Muscle of arm (tissue), 14 donors: ENCODE measurements at places on chromosomes 7 and 10. TPM values are rescaled to one million over a fixed set of nuclear protein-coding genes. Genes with fewer than 3 reads are reported as not detected.
A peak's percentile ranks its signal among the peaks of the same experiment; 100 is the strongest.

- DNase-seq: no peak
Observed at GRCh38 chr7:610141-610530, 90.5 kb upstream of the PDGFA start.

GRCh38 chr10:106705681-106706100 is 458.8 kb downstream of the SORCS1 start:
- peak; percentile 84 for DNase-seq

DNA sequence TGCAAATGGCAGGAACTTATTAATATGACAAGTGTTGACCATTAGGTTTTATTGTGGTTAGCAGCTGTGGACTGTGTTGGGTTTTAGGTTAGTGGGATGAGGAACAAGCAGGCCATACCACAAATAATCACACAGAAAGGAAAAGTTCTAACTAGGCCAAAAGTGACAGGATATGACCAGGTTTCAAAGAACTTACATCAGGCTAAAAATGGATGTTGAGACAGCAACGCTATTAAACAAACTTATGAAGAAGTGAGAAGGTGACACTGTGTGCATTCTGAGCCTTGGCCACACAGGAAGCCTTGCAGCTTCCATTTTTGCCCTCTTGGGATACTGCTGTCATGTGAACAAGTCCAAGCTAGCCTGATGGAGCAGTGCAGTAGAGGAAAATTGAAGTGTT is 568.8 kb downstream of the HTR7 start:
- no peak for DNase-seq

DNA sequence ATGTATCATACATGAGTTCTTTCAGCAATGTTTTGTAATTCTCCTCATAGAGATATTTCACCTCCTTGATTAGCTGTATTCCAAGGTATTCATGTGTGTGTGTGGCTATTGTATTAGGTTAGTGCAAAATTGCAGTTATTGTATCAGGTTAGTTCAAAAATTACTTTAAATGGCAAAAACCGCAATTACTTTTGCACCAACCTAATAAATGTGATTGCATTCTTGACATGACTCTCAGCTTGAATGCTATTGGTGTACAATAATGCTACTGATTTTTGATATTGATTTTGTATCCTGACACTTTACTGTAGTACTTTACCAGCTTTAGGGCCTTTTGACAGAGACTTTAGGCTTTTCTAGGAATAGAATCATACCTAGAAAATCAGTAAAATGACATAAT is 297.4 kb downstream of the ZWINT start:
- no peak for DNase-seq

DNA sequence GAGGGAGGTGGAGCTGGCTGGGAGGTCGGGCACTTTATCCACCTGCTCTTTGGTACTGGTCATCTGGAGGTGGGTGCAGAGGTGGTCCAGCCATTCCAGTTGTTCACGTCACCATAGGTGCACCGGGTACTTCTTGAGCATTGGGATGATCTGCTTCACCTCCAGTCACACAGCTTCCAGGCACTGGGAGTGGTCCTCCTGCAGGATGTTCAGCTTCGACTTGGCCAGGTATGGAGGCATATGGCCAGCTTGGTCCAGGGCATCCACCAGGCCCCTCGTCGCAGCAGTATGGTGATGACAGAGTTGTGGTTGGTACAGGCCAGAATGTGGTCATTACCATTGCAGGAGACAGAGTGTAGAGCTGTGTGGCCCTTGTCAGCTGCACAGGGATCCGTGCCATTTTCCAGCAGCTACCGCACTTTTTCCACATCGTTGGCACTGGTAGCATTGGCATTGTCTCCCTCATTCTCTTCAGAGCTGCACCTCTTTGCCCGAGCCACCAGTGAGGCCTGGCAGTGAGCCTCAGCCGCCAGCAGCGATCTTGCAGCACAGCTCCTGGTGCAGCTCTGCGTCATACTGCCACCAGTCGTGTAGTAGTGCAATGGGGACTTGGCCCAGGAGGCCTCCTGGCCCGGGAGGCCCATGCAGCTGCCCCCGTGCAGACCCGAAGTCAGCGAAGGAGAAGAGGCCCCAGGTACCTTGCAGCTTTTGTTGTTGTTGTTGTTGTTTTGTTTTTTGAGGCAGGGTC is 150.9 kb downstream of the ZNF22 start:
- DNase-seq: no peak

DNA sequence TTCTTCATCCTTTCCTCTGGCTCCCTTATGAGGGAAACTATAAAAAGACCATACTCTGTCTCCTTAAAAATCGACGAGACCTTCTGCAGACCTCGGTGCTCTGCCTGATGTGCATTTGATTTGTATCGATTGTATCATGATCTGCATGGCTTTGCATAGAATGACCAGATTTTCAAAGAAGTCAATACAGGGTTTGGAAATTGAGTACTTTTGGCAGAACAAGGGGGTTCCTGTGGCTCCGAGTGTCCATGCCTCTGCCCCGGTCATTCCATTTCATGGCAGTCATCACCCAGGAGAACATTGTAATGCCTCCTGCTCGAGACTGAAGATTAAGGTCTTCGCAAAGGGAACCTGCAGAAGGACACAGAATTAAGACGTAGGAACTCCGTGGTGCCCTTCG is 685 bp downstream of the CASP2 start:
- no peak for DNase-seq

GRCh38 chr7:99767662-99768061 is 16.3 kb downstream of the CYP3A4 start:
- no peak for DNase-seq

DNA sequence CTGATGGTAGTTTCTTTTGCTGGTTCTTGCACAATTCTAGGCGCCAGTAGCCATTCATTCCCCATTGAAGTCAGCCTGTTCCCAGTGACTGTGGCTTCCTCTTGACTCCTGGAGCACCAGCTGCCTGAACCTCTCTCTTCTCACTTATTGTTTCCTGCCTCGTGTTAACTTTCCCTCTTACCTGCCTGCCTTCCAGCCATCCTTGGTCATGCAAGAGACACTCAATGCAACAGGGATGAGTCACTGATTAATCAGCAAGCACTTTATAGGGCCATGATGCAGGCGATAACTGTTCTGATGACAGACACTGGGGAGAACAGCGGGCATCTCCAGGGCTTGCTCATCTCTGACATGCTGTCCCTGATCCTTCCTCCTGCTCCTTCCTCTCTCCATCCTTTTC is 122.0 kb downstream of the PLCE1 start:
- DNase-seq: no peak

GRCh38 chr7:114715907-114716306 is 206.0 kb upstream of the MDFIC start:
- DNase-seq: no peak

- DNase-seq: no peak
Observed at GRCh38 chr10:124532106-124532641, 70.6 kb downstream of the LHPP start.

GRCh38 chr7:10875080-10875479 is 98.6 kb upstream of the PHF14 start:
- DNase-seq: no peak

DNA sequence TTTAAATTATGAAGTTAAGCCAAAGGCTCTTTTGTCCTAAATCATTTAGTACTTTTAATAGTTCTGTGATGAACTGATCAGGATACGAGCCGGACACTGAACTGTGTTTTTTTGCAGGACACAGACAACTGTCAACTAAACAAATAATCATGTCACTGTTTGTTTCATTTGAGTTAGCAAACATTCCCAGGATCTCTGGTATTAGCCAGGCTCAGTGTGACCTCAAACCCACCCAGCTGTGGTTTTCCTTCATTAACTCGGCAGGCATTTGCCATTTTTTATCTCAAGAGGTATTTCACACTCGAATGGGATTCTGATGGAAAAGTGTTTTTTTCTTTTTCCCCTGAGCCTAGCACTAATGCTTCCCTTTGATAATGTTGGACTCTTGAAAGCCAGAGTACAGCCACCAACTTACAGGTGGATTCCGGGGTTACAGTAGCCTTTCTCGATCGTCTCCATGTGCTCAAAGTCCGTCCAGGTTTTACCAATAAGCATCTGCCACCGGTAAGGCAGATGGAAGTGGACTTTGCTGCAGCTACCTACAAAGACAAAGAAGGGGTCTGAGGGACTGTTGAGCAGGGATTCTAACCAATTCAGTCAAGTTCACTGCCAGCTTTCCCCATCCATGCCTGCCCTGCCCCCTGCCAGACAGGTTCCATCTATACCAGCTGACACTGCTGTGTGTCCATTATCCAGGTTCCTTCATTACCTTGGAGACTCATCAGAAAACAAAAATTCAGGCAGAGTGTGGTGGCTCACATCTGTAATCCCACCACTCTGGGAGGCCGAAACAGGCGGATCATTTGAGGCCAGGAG is 33.4 kb downstream of the ZC3HAV1 start:
- no peak for DNase-seq

- DNase-seq: no peak
Observed at GRCh38 chr10:132506711-132507408, 30.7 kb upstream of the INPP5A start.

- DNase-seq: no peak
Observed at GRCh38 chr7:14380881-14381280, 391.4 kb upstream of the ETV1 start.

GRCh38 chr10:100043344-100043743 is 33.6 kb upstream of the DNMBP start:
- no peak for DNase-seq

DNA sequence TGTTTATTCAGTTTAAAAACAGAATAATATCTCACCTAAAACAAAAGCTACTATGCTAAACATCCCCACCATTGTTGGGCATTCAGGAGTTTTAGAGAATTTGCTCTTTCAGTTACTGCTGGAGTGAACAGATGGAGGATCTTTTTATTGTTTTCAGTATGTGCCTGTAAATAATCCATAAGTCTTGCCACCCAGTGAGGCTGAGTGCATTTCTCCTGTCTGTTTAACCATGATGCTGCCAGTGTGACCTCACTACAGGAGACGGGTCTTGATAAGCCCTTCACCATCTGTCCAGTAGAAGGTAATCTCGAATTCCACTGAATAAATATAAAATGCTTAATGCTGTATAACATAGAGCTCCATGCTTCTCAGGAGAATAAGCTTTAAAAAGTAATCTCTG is 430.9 kb downstream of the POM121L12 start:
- no peak for DNase-seq

DNA sequence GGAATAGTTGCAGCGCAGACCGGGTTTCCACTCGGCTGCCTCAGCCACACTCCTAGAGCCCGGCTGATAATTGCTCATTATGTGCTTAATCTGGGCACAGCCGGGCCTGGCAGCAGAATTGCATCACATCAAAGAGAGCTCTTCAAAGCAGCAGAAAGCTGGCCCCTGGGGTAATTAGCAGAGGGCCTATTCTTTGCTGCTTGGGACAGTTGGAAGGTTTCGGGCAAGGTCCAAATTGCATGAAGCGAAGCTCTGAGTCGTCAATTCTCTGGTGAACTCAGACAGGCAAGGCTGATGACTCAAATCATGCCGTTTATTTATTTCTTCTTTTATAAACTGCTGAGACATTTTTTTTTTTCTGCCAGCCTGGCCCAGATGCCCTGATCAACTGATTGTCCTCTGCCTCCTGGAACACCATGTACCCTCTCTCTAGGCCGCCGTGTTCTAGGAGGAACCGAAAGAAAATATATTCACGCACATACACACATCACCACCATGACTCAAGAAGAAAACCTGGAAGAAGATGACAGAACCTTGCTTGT is 242.2 kb downstream of the RAB11FIP2 start:
- no peak for DNase-seq

GRCh38 chr10:51487576-51487975 is 211.8 kb downstream of the CSTF2T start:
- peak; percentile 20 for DNase-seq

DNA sequence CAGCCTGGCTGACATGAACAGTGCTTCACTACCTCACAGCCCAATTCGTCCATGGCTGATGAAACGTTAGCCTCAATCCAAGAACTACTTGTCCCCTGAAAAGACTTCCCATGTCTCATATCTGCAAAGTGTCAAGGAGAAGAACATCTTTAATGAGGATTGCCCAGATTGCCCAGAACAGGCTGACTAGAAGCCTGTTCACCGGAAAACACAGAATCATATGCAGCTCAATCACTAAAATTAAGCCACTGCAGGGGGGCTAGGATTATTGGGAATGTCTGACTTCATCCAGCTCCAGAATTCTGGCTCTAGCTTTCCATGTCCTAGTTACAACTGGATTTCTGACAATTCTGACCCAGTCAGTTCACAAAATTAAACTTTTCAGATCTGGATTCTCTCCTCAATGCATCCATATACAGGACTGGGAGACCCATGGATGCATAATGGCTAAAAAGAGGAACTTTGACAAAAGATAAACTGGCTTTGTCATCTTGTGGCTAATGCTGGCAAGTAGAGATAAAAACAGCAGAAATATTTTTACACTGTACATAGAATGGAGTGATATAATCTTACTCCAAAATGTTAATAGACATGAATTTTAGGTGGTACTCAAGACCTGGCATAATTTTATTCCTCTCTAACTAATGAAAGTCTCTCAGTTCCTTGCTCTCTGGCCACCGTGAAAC is 467.0 kb upstream of the POT1 start:
- DNase-seq: no peak

DNA sequence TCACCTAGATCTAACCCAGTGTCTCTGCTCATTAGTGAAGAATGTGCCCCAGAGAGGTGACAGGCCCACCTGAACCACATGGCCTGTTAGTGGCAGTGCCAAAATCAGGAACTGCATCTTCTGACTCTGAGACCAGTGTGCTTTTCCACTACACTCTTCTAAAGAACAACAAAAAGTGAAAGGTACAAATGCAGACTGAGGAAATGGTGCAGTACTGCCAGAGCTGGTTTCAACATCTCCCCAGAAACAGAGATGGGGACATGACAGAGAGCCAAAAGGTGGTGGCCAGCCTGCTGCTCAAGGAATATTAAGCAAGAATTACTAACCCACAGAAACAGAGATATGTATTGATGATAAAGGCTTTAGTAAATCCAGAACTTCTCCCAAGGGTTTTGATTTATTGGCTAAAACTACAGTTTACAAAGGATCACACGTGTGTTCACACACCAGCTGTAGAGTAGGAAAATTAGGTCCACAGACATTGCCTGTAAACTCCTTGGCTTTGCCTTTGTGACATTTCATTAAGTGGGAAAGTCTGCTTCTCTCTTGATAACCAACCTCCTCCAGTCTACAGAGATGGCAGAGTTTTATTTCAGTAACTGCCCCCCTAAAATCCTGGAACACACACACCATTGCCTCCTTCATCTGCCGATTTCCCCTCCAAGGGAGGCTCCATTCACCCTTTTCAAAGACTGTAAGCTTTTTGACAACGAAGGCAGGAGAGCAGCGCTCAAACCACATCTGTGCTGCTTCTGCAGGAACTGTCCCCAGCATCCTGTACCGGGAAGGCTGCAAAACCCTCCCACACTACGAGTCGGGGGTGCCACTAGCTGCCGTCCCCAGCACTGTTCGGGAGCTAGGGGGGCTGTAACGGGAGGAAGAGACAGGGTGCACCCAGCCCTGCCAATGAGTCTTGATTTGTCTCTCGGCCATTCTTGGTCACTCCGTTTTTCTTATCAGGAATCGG is 29.8 kb downstream of the GSDME start:
- DNase-seq: no peak

Gene ZNF3
- polyA plus RNA-seq: 26.7 TPM

Gene GJD4
- 3.2 TPM for polyA plus RNA-seq

Gene KIAA1217
- polyA plus RNA-seq: 38.5 TPM

Gene EFCAB10
- 1.5 TPM for polyA plus RNA-seq

Gene SPDYE8
- 0.18 TPM for polyA plus RNA-seq

Gene EBLN1
- not detected for polyA plus RNA-seq

Gene BRAF
- polyA plus RNA-seq: 10.4 TPM

Gene SLC18A2
- polyA plus RNA-seq: 0.12 TPM

Gene PCGF5
- polyA plus RNA-seq: 21.0 TPM

Gene GSAP
- 3.5 TPM for polyA plus RNA-seq

Gene NME8
- polyA plus RNA-seq: 0.36 TPM

Gene IQUB
- 0.43 TPM for polyA plus RNA-seq

Gene ASB10
- not detected for polyA plus RNA-seq
